ENCODE measurements at places on chromosomes 3 and 15. TPM values are rescaled to one million over a fixed set of nuclear protein-coding genes. Genes with fewer than 3 reads are reported as not detected.

DNA sequence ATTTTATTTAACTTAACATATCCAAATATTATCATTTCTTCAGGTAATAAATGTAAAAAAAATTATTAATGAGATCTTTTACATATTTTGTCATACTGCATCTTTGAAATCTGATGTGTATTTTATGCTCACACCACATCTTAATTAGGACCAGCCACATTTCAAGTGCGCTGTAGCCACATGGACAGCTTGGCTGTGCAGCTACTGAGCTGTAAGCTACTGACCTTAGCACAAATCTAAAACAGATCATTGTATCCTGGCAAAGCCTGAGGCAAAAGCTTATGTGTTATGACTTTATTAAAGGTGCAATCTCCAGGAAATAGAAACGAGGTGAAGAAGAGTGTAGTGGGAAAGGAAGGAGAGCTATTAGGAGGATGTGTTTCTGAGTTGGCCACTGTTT, 126.7 kb upstream of the UBE2E2 start:
- DNase-seq, result no peak

DNA sequence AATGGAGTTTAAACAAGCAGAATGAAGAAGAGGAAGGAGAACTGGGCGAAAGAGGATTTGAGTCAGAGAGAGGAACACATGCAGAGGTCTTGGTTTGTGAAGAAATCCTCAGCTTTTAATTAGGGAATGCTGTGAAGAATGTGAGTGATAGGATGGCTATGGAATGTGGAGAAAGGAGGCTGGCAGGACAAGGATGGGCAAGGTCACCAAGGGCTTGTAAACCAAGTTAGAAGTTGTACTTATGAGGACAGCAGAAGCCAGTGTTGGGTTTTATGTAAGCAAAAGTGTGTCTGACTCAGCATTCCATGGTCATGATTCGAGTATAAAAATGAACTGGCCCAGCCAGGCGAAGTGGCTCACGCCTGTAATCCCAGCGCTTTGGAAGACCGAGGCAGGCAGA, 60.0 kb upstream of the IL12A start:
- no peak for DNase-seq

- no peak for DNase-seq
These were observed 185.7 kb upstream of the TOPAZ1 start for GRCh38 chr3:44055951-44056350.

The SEMA4B gene
- total RNA-seq, result 72.8 TPM

DNA sequence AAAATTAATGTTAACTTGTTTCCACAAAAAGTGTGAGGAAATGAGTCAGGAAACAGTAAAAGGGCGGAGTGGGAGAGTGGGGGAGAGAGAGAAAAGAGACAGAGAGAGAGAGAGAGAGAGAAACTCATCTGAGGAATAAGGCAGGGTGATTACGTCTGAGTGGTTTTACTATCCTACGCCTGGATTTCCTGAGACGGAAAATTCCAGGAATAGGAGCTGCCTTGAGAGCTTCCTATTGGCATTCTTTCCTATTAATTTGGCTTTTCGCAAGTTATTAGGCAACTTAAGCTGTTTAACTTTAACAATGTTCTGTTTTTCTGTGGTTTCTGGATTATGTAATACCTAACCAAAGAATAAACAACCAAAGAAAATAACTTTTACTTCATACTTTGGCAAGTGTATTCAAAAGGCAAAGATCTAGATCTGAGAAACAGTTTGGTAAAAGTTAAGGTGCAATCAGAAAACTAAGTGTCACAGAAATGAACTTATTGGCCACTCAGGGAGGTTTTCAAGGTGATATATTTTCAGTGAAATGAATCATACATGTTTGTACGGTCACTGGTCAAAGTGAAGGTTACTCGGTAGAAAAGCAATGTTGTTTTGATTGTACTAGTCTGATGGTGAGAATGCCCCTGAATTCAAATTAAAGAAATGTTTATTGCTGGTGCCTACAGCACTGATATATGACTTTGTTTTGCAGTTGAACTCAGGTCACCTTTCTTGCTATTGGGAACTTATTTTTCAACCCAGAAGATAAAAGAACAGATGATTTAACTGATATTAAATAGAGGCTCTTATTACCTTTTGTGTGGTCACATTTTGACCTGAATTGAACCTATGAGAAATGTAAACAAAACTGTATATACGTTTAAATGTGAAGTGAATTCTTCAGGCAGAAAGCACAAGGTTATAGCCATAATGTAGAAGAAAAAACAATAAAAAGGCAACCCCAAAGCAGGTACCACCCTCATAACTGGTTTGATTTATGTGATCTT, 39.9 kb upstream of the TNFSF10 start:
- no peak for DNase-seq

- no peak for DNase-seq
These were observed 37.3 kb upstream of the POU1F1 start for GRCh38 chr3:87313641-87314040.

DNA sequence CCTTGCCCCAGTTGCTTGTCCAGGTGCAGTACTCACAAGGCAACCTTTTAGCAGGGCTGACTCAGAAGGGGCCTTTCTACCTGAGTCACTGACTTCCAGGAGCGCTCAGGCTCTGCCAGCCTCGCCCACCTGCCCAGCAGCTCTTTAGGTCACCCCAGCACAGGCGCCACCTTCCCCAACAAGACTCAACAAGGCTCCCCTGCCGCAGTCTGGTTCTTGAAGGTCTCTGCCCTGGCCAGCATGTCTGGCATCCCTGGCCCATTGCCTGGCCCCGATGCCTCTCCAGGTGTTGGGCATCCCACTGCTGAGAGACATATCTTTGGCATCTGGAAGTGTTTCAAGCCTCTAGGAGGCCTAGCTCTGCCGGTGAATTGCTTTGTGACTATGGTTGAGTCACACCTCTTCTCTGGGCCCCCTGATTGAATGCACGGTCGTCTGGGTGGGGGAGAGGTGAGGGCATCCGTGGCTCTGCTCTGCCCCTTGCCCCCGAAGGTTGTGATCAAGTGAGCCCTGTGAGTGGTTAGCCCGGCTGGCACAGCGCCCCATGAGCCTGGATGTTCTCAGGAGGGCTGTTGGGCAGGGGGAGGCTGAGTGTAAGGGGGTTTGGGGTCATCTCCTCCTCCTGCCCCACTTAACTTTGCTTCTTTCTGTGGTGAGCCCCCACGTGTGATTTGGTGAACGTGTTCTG, 21.6 kb downstream of the SNX33 start:
- no peak for DNase-seq

GRCh38 chr15:98715401-98715800, 67.1 kb downstream of the IGF1R start:
- DNase-seq, result no peak

The GOLGA8T gene
- total RNA-seq, result not detected
